ENCODE measurements at places on chromosomes 7 and 10.

DNA sequence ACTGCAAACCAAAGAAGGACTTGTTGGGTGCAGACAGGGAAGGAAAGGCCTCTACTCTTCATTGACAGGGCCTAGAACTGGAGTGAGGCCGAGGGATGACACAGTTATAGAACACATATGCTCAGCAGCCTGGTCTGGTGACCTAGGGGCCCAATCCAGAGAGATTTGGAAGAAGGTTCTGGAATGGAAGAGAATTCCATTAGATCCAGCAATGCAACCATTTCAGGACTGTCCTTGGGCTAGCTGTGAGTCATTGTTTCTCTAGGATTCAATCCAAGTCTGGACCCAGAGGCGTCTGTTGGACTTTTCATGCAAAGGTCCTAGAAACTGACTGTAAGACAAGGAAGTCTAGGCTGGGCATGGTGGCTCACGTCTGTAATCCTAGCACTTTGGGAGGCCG is 59.2 kb downstream of the WIPF3 start:
- DNase-seq = no peak

GRCh38 chr10:29946953-29947700 is 112.3 kb downstream of the JCAD start:
- no peak for DNase-seq

- no peak for DNase-seq
These were observed 29.6 kb downstream of the FGFBP3 start for GRCh38 chr10:91879515-91880170.

DNA sequence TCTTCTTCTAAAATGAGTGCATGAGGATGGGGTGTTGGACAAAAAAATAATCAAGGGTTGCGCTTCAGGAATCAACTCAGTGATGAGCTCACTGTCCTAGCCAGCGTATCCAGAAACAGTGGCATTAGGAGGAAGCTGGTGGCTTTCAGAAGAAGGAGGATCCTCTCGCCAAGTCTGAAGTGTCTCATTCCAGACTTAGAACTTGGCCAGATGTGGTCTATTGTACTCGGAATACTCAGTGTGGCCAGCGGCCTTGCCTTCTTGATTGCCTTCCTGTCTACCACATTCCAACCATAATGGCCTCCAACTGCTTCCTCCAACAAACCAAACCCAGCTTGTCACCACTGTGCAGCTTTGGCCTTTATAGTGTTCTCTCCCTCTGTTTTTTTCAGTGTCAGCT is 732.4 kb downstream of the KCNMA1 start:
- DNase-seq = no peak

DNA sequence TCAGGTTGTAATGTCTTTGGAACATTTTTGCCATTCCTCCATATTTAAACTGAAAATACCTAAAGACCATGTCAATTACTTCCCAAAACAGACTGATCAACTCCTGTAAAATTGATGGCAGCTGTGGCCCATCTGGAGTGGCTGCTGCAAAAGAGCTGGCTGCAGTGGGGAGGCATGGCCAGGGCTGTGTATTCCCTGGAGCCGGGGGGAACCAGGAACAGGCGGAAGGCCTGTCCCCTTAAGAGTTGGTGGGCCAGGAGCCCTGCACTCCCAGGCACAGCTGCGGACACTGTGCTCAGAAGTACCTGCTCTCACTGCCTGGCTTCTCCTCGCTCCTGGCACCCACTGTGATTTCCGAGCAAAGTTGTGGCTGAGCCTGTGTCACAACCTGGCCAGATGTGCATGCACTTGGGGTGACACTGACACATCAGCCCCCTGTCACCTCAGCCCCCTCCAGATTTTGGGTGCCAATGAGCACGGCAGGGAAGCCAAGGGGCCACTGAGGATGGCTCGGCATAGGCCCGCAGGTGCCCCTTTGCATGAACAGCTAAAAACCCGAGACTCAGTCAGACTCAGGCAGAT is 116.1 kb downstream of the DGKB start:
- DNase-seq = no peak

DNA sequence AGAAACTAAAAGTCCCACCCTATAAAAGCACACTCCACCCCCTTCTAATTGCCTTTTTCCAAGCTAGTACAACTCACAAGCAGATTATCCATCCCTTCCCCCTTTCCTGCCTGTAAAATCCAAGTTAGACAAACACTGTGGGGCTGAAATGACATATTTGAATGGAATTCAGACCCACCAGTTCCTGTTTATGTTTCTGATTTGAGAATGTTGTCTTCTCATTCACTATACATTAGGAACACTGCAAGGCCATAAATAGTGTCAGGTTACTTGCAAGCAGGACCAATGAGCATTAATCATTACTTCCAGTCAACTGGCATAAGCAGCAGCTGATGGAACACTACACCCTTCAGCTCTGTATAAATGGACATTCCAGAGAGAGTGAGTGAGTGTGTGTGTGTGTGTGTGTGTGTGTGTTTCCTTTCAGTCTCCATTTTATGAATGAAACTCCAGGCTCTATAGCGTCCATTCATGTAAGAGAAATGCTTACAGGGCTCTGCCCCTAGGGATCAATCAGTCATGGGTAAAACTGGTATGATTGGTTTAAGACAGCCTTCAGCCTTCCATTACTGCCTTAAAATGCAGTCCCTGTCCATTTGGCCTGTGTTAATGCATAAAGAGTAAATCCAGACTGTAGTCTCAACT is 69.3 kb downstream of the ETV1 start:
- no peak for DNase-seq

DNA sequence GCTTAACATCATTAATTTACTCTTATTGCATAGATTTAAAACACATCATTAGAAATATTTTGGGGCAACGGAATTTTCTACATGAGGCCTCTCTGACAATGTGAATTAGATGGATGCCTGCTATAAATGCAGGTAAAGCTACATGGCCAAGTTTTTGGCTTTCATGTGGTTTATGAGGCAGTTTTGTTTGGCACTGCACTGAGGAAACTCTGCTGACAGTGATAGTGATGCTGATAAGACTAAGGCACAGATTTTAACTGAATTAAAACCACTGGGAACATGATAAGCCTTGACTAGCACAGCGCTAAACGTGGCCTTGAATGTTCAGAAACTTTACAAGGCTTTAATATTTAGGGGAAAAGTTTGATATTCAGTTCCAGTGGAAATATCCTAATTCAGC is 114.3 kb upstream of the NOBOX start:
- DNase-seq = no peak

DNA sequence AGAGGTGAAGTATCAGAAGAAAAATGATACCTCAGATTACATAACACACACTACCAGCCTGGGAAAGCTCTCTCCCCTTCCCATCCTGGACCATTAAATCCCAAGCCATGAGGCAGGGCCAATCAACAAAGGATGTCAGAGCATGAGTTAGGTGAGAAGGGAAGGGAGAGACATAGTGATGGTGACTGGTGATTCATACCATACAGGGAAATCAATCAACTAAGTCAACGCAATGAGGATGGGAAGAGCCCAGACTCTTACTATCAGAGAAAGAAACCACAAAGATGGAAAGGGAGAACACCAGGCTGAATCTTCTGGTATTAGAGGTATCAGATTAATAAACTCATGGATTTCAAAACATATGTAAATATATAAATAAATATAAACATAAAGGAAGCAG is 185.4 kb downstream of the KMT2E start:
- DNase-seq = no peak

- DNase-seq = no peak
These were observed 4.8 kb upstream of the OR6V1 start for GRCh38 chr7:143047326-143047725.

DNA sequence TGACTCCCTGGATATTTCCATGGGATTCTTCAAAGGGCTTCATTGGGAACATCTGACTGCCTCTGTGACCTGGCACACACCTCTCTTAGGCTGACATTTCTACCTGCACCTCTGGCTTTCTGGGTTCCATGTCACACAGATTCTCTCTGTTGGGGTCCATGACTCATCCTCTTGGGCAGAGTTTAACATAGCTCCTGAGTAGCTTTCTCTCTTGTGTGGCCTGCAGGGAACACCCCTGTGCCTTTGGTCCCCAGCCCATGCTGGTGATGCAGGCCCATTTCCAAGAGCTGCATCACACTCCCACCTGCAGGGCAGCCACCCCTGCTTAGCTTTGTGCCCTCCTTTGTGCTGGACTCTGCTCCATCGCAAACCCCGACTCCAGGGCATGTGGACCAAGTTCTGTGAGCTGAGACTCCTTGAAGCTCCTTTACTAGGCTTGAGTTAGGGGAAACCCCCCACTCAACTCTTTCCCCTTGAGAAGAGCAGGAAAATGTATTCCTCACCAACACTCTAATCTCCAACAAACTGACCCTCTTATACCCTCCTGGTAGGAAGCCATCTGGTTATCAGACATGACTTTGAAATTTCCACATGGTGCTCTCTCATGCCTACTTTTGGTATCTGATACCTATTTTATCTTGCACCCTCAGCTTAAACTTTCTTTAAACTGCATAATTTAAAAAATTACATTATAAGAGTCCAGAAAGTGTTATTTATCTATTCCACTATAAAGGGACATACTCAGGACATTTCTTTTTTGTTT is 93.3 kb downstream of the ZNF777 start:
- DNase-seq = no peak

DNA sequence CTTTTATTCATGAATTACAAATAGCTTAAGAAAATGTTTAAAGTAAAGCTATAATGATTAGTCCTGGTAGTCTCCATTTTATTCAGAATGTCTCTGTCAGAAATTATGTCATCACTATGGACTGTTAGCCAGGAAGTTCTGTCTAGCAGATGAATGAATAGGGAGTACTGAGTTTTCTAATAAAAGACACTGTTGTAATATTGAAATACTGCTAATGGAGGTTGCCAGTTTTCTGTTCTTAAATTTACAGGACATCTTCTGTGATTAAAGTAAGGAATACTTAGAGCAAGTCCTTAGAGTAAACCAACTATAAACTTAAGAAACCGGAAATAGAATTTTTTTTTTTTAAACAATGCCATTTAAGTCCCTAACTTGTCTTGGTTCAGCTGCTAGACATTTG is 309.8 kb downstream of the ADK start:
- no peak for DNase-seq

DNA sequence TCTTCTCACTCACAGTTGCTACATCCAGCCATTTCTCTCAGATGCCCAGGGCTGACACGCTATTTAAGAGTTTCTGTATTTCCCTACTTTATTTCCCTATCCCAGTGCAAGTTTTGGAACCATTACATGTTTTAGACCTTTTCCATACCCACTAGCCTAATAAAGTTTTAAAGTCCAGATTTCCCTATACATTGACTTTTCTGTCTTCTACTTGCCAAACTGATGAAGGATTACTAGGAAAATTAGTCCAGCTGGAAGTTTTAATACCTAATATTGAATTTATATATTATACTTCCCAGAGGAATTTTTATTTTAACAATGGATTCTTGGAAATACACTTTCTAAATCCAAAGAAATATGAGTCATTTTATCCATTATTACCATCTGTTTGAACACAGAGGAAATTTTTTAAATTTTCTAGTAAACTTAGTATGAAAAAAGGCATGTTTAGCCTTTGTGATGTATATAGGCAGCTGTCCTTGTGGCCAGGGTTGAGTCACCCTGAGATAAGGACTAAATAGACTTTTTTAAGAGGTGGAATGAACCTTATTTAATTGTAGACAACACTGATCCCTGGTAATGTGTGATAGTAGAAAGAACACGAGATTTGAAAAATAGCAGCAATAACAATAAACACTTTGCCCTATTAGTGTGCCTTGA is 205.0 kb downstream of the TFEC start:
- no peak for DNase-seq

GRCh38 chr7:25239888-25240287 is 11.6 kb upstream of the NPVF start:
- no peak for DNase-seq

GRCh38 chr10:123527151-123527550 is 139.0 kb upstream of the GPR26 start:
- DNase-seq = no peak

- DNase-seq = no peak
These were observed 28.7 kb upstream of the PDCD4 start for GRCh38 chr10:110843031-110843430.

DNA sequence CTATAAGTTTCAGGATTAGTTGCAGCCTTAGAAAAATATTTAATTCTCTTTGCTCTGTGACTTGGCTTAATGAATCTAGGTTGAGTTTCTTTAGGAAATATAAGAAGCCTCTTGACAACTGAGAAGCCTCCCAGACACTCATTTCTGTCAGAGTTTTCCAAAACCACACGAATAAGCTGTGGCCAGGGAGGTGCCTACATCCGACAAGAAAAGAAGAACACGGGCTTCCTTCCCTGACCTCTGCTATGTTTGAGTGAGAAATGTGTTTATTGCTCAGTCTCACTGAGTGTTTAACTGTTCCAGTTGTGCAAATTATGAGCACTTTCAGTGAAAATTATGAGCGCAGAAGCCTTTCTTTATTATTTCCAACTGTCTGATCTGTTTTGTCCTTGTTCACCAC is 105.0 kb downstream of the TRIL start:
- no peak for DNase-seq

- DNase-seq = no peak
These were observed 24.1 kb upstream of the KCNMA1 start for GRCh38 chr10:77661674-77662073.

- no peak for DNase-seq
These were observed 51.2 kb upstream of the LAMB4 start for GRCh38 chr7:108181073-108181985.

- DNase-seq = no peak
These were observed at the start of gene MOGAT3 for GRCh38 chr7:101200862-101201599. MOGAT3 (minus strand) TSS chr7:101201036; CDS start chr7:101200854, 182 bp downstream.

DNA sequence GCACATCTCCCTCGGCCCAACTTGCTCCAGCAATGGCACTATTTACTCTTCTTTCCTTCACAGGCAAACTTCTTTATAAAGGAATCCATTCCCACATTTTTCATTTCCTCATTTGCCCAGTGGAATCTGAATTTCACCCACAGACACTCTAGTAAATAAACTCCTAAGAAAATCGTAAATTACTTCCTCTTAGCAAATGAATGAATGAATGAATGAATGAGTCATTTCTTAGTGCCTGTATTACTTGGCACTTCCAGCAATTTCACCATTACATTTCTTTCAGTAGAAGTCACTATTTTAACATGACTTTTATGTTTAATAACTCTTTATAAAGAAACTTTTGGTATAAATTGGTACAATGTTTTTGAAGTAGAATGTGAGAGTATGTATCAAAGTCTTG is 55.7 kb downstream of the DDC start:
- DNase-seq = no peak

DNA sequence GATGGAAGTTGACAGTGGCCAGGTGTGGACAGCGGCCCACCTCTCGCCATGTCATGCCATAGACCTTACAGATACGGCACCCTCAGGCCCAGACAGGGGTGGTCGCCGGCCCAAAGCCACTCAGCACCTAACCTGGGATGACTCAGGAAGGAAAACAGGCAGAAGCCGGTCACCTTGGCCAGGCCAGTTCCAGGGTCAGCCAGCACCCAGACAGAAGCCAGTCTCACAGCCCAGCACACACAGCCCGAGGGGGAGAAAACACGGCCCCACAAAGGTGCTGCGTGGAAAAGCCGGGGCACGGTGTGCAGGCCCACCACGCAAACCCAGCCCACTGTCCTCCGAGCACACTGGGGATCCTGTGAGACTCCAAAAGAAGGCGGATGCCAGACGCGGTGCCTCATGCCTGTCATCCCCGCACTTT is 95.2 kb upstream of the DNAAF5 start:
- no peak for DNase-seq

- no peak for DNase-seq
These were observed 82.4 kb downstream of the THSD7A start for GRCh38 chr7:11749629-11750028.
